ENCODE measurements at places on chromosomes 16 and 17.

- no peak for DNase-seq
These were observed 20.4 kb downstream of the KCNJ16 start for GRCh38 chr17:70095455-70095854.

DNA sequence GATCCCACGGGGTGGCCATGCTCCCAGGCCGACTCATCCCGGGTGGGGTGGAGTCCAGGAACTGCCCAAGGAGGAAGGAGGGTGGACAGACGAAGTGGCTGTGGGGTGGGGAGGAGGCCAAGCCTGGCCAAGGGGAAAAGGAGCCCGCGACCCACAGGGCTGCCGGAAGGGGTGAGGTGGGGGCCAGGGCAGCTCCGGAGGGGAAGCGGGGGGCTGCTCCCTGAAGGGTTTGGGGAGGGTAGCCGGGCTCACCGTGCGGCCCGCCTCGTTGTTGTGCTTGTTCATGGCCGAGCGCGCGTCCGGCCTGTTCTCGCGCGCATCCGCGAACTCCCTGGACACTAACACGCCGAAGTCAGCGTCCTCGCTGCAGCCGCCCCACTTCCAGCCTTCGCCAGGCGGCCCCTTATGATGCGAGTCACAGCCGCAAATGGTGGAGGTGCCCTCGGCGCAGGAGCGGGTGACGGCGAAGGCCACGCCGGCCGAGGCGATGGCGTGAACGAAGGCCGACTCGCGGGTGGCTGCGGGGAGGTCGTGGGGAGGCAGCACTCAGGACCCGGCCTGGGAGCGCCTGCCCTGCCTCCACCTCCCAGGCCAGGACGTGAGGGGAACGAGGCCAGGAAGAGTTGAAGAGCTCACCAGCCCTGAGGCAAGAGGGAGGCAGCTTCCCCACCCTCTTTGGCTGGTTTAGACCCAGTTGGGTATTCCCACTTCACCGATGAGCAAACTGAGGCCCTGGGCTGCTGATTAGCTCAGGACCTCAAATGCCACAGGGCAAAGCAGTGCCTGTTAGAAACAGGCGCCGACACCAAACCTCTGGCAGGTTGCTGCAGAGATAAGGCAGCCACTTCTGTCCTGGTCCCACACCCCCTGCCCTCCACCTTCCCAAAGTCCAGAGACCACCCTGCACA lies 48.7 kb downstream of the WNT3 start:
- DNase-seq, result no peak

DNA sequence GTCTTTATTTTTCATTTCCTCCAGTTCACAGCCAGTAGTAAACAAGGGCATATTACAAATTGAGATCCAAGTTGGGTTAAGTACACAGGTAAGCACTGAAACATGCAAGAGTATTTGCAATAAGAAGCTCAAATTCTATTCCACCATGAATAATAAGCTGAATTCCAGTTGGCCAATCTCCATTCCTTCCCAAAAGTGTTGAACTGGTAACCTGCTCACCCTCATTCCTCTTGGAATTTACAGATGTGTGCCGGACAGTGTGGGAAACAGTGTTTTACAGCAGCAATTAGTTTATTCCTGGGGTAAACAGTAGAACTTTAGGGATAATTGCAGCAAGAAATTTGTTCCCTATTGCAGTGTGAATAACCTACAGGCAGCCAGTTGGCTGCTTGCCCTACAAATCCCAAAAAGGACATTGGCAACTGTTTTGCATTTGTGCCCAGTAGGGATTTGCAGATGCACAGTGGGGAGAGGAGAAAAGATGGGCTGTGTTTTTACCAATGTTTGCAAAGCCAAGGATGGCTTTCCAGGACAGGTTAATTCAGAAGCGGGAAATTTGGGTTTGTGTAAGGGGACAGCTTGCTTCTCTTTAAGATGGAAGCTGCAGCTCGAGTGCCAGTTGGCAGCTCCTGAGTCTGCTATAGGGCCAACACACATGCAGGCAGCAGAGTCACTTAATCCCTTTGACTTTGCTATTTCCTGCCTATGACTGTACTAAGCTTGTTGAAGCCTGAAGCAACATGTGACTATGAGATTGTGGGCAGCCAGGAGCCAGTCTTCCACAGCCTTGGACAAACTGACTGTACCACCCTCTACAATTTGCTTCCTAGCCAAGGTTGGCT lies 318.9 kb downstream of the MAP2K6 start:
- DNase-seq, result no peak

GRCh38 chr17:19720210-19720475 lies 3.8 kb upstream of the SLC47A2 start:
- no peak for DNase-seq

DNA sequence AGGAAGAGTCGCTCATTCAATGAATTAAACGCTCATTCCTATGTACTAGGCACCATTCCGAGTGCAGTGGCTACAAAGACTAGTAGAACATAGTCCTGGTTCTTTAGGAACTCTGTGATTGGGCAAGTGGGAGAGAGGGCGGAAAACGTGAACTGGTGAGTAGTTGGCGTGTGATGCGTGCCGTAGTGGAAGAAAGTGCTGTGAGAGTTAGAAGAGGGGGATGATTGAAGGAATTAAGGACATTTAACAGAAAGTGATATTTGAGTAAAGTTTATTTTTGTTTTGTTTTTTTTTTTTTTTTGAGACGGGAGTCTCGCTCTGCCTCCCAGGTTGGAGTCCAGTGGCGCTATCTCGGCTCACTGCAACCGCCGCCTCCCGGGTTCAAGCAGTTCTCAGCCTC lies 7.9 kb upstream of the SLFN14 start:
- peak; percentile 42 for DNase-seq

GRCh38 chr16:83952587-83952939 lies 477 bp upstream of the OSGIN1 start:
- no peak for DNase-seq

All from CD4-positive, alpha-beta T cell treated with Interleukin-21 for 1 hour (primary cell).